ENCODE measurements at places on chromosomes 3 and 15.

DNA sequence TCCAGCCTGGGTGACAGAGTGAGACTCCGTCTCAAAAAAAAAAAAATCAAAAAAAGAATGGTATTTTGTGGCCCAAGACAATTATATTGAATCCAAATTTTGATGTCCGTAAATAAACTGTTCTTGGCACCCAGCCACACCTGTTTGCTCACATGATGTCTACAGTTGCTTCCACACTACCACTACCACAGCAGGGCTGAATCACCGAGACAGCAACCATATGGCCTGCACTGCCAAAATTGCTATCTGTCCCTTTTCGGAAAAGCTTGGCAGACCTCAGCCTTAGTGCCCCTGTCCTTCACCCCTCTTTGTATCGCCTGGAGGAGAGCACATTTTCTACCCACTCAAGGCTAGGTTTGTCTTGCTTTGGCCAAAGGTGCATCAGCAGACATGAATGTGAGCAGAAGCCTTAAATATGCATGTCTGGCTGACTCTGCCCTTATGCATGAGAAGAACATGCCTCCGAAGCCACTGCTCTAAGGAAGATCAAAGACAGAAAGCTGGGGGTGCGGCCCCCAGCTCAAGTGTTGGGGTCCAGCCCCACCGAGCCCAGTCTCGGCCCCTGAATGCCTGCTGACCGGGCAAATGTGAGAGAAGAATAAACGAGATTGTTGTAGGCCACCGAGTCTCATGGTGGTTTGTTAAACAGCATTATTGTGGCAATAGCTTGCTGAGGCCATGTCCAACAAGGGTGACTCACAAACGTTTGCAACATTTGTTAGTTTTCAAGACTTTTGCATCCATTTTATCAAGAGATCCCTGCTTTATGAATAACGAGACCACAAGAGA is 108.1 kb downstream of the TPRA1 start:
- DNase-seq: no peak

GRCh38 chr3:123089611-123090331 is 22.9 kb downstream of the PDIA5 start:
- DNase-seq: no peak

GRCh38 chr3:14481646-14482036 is 58.5 kb downstream of the GRIP2 start:
- DNase-seq: no peak

GRCh38 chr3:173938159-173938558 is 540.6 kb downstream of the NLGN1 start:
- no peak for DNase-seq

DNA sequence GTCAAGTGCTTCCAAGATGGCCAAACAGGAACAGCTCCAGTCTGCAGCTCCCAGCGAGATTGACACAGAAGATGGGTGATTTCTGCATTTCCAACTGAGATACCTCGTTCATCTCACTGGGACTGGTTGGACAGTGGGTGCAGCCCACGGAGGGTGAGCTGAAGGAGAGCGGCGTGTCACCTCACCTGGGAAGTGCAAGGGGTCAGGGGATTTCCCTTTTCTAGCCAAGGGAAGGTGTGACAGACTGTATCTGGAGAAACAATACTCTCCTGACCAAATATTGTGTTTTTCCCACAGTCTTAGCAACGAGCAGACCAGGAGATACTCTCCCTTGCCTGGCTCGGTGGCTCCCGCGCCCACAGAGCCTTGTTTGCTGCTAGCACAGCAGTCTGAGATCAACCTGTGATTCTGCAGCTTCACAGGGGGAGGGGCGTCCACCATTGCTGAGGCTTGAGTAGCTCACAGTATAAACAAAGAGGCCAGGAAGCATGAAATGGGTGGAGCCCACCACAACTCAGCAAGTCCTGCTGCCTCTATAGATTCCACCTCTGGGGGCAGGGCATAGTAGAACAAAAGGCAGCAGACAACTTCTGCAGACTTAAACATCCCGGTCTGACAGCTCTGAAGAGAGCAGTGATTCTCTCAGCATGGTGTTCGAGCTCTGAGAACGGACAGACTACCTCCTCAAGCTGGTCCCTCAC is 293.5 kb upstream of the SUCLG2 start:
- DNase-seq: no peak

DNA sequence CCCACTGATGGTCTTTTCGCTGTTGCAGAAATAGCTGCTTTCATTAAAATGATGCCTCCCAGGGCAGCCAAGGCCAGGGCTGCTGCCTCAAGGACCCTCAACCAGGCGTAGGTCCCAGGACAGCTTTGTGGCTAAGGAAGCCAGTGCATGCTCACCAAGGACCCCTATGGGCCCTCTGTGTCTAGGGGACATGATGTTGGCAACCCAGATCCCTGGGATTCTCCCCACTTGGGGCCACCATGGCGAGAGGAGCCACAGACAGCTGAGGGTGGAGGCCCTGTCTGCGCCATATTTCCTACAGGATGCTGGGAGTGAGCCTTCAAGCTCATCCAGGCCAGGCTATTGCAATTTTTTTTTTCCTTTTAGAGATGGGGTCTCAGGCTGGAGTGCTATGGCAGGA is 137.2 kb downstream of the CHSY1 start:
- no peak for DNase-seq

GRCh38 chr15:68651916-68652525 is 73.2 kb downstream of the CORO2B start:
- DNase-seq: no peak

GRCh38 chr15:70271422-70272088 is 173.8 kb upstream of the TLE3 start:
- peak; percentile 69 for DNase-seq

DNA sequence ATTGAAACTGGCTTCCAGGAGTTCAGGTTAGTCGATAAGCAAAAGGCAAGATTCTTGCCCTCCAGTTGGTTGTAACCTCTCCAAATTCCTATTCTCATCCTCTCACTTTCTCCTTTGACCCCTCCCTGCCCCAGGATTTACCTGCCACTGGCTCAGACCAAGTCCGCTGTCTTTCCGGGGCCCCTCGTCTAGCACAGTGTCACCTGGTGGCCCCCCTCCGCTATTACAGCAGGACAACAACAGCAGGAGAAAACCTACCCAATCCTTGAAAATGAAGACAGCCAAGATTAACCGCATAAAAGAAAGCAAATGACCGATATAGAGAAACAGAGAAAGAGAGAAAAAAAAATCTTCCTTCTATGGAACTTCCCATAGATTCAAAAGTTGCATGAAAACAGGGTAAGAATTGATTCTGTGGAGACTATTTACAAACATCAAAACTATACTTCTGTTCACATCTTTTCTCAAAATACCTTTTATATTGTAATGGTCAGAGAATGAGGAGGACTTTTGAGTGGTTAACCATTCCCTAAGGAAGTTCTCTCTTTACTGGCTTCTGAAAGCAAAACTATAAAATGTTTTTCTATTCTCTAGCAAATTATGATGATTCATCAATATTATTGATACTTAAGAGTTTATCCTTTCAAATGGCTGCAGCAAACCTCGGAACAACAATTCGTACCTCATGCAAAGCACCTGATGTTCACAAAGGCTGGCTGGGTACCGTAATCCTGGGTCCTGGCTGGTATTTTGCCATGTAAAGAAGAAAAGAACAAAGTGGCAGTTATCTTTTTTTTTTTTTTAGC is 10.0 kb upstream of the ST8SIA2 start:
- DNase-seq: peak; percentile 44

- DNase-seq: no peak
Measured at GRCh38 chr3:141625506-141625905, 112.6 kb upstream of the RNF7 start.

- no peak for DNase-seq
Measured at GRCh38 chr15:42593143-42593542, 17.7 kb downstream of the STARD9 start.

GRCh38 chr3:8486434-8486833 is 15.2 kb upstream of the LMCD1 start:
- DNase-seq: no peak

DNA sequence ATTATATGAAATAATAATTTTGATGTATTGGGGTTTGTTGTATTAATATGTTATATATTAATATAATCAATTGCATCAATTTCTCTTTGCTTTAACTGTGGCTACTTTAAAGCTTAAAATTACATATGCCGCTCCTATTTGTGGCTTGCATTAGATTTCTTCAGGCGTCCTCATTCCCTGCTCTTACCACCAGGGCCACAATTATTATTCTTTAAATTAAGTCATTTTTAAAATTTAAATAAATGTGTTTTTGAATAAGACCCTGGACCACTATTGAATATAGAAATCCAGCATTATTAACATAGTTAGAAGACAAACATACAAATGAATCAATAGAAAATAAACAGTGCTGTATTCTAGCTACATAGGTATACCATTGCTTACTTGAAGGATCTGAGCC is 55.5 kb upstream of the SNTN start:
- DNase-seq: no peak

DNA sequence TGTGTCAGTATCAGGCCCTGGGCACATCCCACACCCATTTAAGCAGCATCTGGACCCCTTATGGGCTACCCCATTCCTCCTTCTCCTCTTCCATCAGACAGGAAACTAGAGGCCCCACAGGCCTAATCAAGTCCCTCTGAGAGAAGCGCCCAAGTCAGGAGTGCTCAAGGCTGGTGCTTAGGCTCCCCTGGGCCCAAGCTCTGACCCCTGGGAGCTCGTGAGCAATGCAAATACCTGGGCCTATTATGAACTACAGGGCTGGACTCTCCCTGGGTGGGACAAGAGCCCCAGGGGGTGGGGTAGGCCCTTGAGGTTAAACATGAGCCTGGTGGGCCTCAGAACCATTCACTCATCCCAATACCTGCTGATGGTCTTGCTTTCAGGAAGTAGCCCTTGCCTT is 57.4 kb downstream of the SEMA3G start:
- no peak for DNase-seq

DNA sequence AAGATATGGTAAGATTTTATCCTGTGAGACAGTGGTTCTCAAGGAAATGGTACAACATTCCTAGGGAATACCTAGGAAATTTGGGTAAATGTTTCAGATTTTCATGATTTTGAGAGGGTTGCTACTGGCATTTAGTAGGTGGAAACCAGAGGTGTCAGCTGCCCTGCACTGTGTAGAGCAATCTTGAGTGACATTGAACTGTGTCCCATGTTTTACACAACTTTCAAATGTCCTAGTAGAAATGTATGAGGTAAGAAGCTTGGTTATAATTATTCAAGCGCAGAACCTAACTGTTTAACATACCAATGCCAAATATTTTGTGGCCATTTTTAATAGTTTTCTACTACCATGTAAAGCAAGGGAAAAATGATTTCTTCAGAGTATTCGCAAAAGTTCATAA is 120.4 kb downstream of the GADL1 start:
- no peak for DNase-seq

GRCh38 chr15:85318732-85319076 is 61.7 kb upstream of the AKAP13 start:
- DNase-seq: no peak

- DNase-seq: no peak
Measured at GRCh38 chr3:140290105-140290504, 355.1 kb downstream of the CLSTN2 start.

GRCh38 chr3:196096382-196096953 is 14.6 kb upstream of the TFRC start:
- DNase-seq: no peak

DNA sequence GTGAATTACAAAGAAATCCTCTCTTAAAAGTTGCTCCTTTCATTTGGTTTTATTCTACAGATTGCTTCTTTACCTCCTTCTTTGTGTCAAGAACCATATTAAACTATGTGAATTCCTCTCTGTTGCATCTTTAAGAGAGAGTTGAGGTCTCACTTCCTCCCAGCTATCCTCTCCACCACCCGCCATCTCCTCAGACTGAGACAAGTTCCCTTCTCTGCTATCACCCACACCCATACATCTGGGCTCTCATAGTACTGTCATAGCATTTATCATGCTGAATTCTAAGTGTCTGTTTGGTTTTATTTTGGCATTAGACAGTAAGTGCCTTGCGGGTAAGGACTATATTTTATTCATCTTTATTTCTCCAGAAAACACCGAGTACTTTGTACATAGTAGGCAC is 54.2 kb downstream of the B3GALNT1 start:
- DNase-seq: no peak

GRCh38 chr3:3334491-3334890 is 155.0 kb upstream of the CRBN start:
- no peak for DNase-seq

GRCh38 chr15:92117261-92117731 is 263.8 kb downstream of the SLCO3A1 start:
- no peak for DNase-seq

DNA sequence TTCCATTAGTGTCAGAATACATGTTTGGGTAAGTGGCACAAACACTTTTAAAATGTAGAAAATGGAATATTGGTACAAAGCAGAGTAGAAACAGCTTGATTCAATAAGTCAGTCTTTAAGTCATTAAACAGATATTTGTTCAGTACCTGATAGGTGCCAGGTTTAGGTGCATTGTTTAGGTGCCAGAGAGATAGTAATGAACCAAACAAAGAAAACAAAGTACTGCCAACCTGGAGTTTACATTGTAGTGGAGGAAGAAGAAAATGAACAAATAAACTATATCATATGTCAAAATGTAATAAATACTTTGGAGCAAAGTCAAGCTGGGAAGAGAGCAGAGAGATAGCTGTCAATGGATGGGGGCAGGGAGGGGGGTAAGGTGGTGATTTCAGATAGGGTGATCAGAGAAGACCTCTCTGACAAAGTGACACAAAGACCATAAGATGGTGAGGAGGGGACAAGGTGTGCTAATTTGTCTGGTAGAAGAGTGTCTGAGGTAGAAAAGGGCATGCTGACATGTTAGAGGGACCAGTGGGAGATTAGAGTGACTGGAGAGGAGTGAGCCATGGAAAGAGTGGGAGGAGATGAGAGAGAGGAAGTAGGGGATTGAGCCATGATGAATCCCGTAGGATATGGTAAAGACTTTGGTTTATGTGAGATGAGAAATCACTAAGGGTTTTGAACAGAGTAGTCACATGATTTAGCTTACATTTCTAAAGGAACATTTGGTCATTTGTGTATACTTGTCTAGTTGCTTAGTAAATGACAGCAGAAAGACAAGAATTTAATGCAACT is 128.2 kb downstream of the UBE2E2 start:
- DNase-seq: no peak

- peak; percentile 95 for DNase-seq
Measured at GRCh38 chr3:146544002-146544928, at the start of gene PLSCR1. Gene PLSCR1, minus strand, starts transcription at chr3:146544607. Its CDS starts 8,055 bp downstream, at chr3:146536552.

- DNase-seq: no peak
Measured at GRCh38 chr3:157408499-157409149, 28.0 kb upstream of the PTX3 start.

GRCh38 chr15:25327686-25328085 is 111.1 kb downstream of the UBE3A start:
- no peak for DNase-seq

- no peak for DNase-seq
Measured at GRCh38 chr3:101256511-101256910, 63.9 kb downstream of the IMPG2 start.

- no peak for DNase-seq
Measured at GRCh38 chr3:47586746-47587145, 8.1 kb upstream of the CSPG5 start.

GRCh38 chr3:13161771-13162535 is 88.7 kb upstream of the IQSEC1 start:
- no peak for DNase-seq

GRCh38 chr15:62886431-62887071 is 156.0 kb upstream of the TPM1 start:
- peak; percentile 50 for DNase-seq

GRCh38 chr3:80338366-80338765 is 570.6 kb upstream of the ROBO1 start:
- no peak for DNase-seq
